ENCODE measurements at places on chromosomes 2 and 18.

DNA sequence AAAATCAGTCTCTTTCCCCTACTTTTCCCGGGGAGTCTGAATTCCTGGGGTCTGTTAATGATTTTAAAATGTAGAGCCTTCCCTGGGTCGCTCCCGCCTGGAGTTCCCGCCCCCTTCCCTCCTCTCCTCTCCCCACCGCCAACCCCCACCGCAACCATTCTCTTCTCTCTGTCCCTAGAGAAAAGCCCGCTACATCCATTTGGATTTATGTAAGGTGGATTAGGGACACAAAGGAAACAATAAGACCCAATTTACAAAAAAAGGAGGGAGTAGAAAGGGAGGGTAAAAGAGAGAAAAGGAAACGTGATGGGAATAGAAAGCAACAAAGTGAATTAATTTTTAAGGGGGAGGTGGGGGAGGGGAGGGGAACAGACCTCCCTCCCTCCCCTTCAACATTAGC is 2.2 kb downstream of the EPHA4 start:
- DNase-seq, result no peak

DNA sequence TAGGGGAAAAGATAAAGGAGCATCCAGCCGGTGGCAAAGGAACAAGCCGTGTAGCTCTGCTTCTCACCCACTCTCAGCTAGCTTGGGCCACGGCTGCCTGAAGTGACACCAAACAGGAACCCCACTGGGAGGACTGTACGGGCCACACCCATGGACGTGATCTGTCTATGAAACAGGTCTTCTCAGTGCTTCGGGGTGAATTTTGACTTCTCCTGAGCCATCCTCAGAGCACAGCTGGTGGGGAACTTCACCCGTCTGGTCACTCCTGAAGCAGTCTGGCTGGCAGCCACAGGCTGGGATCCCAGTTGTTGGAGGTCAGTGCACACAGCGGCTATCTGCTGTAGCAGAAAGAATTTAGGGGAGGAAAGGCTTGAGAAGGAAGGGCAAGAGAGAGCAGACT is 223.8 kb downstream of the FAM210A start:
- no peak for DNase-seq

GRCh38 chr2:209113026-209113425 is 310.8 kb upstream of the MAP2 start:
- no peak for DNase-seq

DNA sequence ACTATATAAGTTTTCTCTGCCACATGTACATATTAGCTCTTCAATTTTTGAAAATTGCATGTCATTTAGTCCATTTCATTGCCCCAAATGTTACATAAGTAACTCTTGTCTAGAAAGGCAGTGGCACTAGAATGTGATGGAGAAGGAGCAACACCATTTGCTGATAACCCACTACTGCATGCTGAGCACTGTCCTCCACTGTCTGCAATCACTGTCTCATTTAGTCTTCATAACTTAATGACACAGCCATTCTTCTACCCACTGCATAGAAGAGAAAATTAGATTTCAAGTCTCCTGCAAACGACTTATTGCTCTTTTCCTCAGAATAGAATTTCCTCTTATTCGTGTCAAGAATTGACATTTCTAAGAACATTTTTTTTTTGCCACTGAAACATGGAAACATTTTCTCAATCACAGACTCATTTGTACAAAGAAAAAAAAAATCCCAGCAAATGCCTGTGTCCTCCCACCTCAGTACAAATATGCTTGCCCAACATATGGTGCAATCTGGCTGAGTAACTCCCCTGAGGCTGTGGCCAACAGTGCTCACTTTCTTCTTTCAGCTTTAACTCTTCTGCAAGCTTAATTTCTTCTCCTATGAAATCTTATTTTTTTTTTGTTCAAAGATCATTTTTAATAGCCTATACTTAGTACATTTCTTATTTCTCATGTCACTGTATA is 768.6 kb upstream of the HS6ST1 start:
- no peak for DNase-seq

GRCh38 chr2:217247476-217247875 is 387.6 kb upstream of the TNP1 start:
- DNase-seq, result no peak

- DNase-seq, result no peak
Measured at GRCh38 chr2:62467475-62468321, 38.3 kb downstream of the TMEM17 start.

GRCh38 chr2:215401896-215402379 is 33.9 kb downstream of the FN1 start:
- no peak for DNase-seq

DNA sequence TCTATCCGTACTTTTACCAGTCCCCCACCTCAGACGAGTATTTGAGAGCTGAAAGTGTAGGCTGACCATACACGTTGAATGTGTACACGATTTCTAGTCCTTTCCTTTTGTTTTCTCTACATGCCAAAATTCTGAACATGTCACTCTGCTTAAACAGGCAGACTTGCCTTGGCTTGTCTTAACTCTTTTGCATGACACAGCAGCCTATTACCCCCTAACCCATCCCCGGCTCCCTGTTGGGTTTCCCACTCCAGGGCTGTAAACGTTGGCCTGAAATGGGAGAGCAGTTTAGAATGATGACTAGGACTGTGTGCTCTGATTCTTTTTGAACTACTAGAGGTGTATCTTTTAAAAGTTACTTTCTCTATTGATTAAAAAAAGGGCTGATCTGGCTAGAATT is 19.1 kb downstream of the MTCL1 start:
- DNase-seq, result no peak

DNA sequence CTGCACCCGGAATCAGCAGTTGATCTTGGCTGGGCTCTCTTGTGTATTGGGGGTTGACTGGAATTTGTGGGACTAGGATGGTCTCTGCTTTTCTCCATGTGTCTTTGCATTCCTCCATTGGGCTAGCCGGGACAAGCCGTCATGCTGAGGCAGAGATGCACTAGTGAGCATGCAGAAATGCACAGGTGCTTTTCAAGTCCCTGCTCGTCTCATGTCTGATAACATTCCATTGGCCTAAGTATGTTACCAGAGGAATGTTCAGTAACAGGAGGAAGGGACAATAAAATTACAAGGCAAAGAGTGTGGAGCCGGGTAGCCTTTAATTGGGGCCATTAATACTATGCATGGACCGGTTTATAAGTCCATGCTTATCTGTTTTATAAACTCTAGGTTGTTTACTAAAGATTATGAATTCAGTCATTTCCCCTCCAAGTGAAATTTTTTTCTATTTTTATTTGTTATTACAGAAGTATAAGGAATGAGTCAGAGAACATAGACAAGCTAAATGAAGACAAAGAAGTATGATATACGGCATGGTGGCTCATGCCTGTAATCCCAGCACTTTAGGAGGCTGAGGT is 24.4 kb upstream of the AAK1 start:
- no peak for DNase-seq

GRCh38 chr2:144514616-144515091 is 5.3 kb downstream of the ZEB2 start:
- no peak for DNase-seq

GRCh38 chr18:40055262-40055661 is 1899.8 kb upstream of the PIK3C3 start:
- no peak for DNase-seq

DNA sequence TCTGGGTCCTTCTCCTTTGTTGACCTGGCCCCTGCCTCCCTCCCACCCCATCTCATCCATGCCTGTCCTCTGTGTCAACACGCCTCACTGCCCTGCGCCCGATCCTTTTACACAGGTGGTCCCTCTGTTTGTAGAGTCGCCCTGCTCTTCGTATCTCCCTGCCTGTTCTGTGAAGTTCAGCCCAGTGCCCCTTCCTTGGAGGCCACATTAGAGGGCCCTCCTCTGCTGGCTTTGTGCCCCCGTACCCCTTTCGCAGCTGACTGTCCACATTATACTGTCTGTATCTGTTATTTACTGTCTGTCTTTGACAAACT is 25.5 kb downstream of the ASAP2 start:
- DNase-seq, result no peak

GRCh38 chr2:197538412-197538811 is 22.5 kb downstream of the MOB4 start:
- no peak for DNase-seq

DNA sequence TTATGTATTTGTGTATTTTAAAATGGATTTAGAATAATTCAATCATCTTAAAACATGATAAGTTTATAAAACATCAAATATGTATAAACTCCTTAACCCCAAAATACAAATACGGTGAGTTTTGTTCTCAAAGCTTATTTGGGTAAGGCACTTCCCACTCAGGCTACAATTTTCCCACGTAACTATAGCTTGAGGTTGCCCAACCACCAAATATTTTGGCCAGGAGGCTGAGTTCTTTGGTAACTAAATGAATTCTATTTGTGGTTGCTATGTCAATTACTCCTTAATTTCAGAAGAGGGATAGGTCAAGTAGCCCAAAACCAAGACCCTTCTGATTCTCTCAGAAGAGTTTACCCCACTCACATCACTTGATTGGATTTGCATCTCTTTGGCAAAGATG is 70.4 kb downstream of the MYL12B start:
- no peak for DNase-seq

Data from activated naive CD4-positive, alpha-beta T cell (primary cell).